ENCODE measurements at places on chromosomes 2 and 18.

- no peak for DNase-seq
These were observed 1438.7 kb upstream of the ZEB2 start for GRCh38 chr2:145958611-145959010.

DNA sequence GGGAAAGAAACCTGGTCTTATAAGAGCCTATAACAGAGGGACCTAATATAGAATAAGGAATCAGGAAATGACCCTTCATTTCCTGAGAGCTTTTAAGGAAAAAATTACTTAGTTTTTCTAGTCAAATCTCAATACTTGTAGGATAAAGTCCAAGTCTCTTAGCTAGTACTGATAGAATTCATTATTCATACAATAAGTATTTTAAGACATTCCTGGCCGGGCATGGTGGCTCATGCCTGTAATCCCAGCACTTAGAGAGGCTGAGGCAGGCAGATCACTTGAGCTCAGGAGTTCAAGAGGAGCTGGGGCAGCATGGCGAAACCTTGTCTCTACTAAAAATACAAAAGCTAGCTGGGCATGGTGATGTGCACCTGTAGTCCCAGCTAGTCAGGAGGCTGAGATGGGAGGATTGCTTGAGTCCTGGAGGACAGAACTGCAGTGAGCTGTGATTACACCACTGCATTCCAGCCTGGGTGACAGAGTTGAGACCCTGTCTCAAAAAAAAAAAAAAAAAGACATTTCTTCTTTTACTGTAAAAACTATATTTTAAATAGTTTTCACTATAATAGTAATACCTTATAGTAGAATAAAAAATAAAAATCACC, 3.2 kb downstream of the RAB3GAP1 start:
- DNase-seq, result no peak

- no peak for DNase-seq
These were observed at the start of gene AGAP1 for GRCh38 chr2:235493775-235494715. Gene AGAP1 (plus strand): TSS chr2:235494043.

DNA sequence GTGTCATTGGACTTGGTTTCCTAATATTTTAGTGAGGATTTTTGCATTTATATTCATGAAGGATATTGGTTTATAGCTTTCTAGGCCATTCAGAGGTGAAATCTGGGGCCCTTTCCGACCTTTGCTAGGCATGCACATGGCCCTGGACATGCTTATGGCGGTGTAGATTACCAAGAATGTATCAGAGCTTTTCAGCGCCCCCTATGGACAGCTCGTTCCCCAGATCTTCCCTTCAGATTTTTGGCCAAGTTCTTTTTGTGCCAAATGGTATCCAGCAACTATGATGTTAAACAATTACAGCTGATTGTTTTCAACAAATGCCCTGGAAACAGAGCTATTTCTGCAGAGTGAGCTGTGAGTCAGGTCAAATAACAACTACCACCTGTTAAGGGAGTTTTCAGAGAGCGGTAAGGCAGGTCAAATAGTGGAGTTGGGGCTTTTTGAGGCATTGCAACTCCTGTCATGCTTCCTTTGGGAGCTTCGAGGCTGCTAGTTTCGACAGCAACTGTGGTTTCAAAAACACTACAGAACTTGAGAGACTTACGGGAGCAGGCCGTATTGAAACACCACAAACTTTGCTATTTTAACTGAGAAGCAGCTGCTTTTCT, 188.3 kb downstream of the ZNF516 start:
- no peak for DNase-seq

- no peak for DNase-seq
These were observed 3.1 kb upstream of the TXNL4A start for GRCh38 chr18:79991494-79991893.

DNA sequence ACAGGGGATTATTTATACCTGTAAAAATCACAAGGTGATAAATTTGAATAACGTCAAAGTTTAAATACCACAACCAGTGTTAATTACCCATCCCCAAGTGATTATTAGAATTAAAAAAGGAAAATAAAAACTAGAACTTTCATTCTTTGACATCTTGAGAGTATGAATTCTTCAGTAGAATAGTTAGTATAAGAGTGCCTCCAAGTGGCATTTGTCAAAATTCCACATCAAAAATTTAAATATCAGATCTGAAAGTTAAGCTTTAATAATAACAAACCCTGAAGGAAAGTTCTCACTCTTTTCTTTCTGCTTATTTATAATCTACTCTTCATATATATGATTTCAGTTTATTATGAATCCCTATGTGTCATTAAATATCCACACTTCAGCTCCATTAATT, 273.7 kb upstream of the KYNU start:
- no peak for DNase-seq

DNA sequence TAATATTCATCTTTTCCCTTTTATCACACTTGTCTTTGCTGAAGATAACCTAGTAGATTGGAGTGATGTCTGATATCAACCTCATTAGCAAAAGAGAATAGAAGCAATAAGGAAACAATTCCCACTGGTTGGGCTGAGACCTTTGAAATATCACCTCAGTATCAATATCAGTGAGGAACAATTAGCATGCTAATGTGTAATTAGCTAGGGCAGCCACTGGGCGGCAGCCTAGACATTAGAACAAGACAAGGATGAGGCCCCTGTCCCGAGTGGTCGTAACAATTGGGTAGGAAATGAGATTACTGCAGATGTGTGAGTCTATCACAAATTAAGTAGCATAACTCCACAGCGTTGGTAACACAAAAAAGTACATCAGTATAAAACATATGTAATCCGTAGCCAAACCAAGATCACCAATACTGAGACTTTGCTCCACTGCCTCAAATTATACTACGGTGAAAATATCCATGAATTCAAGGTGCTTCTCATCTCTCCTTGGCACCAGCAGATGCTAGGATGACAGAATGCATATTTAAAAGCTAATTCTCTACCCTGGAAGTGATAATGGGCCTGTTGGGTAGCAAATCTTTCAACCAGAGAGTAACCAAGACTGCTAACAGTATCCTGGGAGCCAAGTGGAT, 99.1 kb downstream of the ALPK2 start:
- DNase-seq, result no peak

- DNase-seq, result no peak
These were observed 33.4 kb upstream of the HPCAL1 start for GRCh38 chr2:10269291-10269690.

DNA sequence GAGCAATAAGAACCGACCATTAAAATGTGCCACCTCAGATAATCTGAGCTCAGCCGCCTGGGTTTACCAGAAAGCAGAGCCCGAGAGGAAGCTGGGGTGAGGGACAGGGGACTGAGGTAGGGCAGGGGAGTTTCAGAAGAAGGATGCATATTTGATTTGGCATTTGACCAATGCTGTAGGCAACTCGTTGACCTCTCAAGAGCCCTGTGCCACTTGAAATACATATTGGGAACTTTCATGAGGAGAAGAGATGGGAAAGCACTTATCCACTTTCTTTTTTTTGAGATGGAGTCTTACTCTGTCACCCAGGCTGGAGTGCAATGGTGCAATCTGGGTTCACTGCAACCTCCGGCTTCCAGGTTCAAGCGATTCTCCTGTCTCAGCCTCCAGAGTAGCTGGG, 148.4 kb upstream of the SPRED2 start:
- no peak for DNase-seq

DNA sequence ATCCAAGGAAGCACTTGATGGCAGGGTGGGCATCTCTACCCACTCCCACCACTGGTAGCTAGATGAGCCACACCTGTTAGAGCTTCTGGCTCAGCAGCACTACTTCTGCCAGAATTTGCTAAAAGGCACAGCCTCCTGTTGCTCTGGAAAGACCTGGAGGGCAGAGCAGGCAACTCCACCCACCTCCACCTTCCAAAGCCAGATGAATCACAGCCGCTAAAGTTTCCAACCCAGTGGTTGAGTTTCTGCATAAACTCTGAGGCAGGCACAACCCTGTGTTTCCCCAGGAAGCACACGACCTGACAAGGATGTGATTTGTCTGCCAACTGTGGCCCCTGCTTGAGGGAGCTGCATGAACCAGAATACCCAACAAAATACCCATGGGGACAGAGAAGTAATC, 111.6 kb upstream of the GCFC2 start:
- DNase-seq, result no peak

DNA sequence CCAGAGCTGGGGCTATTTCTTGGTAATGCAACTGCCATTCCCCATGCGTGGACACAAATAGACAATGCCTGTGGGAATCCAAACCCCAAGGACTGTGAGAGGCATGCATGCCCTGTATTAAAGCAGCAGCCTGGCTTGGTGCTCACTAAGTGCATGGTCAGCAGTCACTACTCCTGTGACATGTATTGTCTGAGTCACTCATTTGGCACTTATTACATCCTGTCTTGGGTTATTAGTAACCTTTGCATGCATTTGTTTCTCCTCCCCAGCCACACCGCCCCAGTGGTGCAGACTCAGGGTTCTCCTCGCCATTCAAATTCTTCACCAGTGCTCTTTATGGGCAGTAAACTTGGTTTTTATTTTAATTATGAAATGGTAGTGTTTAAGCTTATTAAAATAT, 30.2 kb downstream of the PRKCE start:
- peak; percentile 30 for DNase-seq

DNA sequence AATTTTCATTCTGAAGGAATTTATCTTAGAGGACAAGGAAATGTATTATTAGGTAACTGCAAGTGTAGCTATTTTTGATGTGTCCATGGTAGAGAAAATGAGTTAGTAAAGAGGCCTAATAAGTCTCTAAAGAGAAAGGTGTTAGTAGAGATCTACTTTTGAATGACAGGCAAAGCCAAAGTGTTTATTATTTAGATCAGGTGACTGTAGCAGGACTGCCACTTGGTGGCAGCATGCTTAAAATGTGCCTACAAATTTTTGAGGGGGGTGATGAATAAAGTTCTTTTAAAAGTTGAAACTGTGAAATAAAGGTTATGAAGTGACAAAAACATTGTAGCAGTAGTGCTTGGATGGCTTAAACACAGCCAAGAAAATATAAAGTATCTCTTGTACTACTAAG, 421.5 kb upstream of the MEIS1 start:
- no peak for DNase-seq

- no peak for DNase-seq
These were observed 12.0 kb downstream of the NDUFAF7 start for GRCh38 chr2:37243435-37243834.

DNA sequence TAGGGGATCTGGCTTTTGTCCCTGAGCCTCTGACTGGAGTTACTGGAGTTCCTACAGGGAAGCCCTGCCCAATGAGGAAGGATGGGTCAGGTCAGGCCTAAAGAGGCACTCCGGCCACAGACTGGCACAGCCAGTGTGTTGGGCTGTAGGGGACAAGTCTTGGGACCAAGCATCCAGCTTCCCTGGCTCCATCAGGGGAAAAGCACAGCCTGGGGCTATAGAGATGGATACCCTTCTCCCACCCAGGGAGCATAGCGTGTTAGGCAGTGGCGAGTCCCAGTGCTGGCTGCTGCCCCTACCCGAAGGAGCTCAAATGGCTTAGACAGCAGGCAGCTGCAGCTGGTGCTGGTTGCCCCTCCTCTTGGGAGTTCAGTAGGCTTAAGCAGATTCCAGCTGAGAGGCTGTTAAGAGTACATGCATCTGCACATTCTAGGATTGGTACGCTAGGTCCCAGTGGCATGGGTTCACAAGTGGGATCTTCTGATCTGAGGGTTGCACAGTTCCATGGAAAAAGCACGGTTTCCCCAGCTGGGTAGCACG, 111.4 kb downstream of the DCDC2C start:
- DNase-seq, result no peak
